Activated T-helper 2 cell treated with anti-CD3 and anti-CD28 coated beads, Interferon-gamma antibody, Interleukin-2, Interleukin-4, amounts not matched to agents 10 μg/mL and 5 μg/mL and 100 μg/mL, durations not matched to agents 14 hours and 24 hours and 36 hours (primary cell): ENCODE measurements at places on chromosomes 16 and 17. TPM values are rescaled to one million over a fixed set of nuclear protein-coding genes. Genes with fewer than 3 reads are reported as not detected.

DNA sequence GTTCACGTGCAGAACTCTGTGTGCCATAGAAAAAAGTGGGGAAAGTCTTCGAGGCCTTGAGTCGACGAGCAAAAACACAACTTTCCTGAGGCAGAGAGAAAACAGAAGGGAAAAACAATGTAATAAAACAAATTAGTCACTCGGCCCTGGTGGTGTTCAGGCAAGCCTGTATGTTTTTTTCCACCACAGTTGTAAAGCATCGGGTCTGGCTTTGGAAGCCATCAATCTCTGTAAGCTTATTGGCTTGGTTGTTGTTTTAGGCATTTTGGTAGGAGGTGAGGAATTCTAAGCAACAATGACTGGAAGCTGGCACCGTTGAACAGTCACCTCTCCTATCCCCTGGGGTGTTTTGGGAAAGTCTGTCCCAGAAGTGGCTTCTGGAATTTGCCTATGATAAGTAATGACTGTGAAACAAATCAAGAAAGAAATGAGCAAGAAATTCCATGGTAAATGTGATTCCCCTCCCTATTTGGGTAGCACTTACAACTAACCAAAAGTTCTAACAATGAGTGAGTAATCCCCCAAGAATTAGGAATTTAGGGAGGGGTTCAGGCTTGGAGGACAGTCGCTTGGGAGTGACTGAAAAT is 2.8 kb downstream of the CDH13 start:
- H3K27ac ChIP-seq: no peak overlapping the region
- H3K4me3 ChIP-seq: no peak overlapping the region
- no peaks in the 10 kb centered on the region for H3K36me3 ChIP-seq
- no peak for DNase-seq
- peaks cover 4% of the 10 kb centered on the region for H3K4me1 ChIP-seq

DNA sequence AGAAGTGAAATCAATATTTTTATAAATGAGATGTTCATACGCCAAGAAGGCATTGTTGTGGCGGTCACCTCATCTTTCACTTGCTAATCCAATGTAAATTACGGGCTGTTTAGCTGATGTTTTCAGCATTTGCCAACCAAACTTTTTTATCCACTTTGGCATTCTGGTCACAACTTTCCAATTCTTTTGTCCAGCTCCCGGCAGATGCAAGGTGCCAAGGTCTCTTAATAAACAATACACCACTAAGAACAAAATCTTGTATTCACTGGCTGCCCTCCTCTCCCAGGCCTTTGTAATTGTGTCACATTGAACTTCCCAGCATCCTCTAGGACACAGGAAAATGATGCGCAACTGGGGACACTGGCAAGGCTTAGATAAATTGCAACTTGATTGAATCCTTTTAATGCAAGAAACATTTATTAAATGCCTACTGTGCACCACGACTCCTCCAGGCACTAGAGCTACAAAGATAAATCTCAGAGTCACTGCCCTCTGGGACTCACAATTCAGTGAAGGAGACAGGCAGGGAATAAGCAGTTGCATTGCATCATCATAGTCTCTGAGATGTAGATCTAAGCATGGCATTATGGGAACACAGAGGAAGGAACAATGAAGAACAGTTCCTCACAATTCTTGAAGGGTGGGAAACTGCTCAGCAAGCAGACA is 165.4 kb upstream of the C16orf82 start:
- H3K27me3 ChIP-seq: peaks cover 3% of the 10 kb centered on the region
- DNase-seq: no peak
- H3K36me3 ChIP-seq: no peaks in the 10 kb centered on the region
- H3K27ac ChIP-seq: no peak overlapping the region
- H3K4me1 ChIP-seq: no peaks in the 10 kb centered on the region

DNA sequence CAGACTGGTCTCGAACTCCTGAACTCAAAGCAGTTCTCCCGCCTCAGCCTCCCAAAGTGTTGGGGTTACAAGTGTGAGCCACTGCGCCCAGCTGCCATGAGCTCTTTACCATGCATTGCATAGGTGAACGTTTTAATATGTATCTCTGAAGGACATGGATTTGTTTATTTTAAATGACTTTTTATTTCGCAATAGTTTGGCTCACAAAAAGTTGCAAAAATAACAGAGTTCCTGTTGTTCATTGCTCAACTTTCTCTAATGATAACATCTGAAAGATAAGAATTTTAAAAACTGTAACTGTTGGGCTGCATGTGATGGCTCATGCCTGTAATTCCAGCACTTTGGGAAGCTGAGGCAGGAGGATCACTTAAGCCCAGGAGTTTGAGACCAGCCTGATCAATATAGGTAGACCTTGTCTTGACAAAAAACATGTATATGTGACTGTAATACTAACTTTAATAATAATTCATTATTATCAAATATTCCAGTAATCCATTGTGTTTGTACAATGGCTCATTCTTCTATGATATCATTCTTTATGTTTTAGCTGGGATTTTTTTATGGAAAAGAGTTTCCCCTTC is 80.1 kb downstream of the ABCC1 start:
- H3K4me1 ChIP-seq: peaks cover 49% of the 10 kb centered on the region
- no peak overlapping the region for H3K4me3 ChIP-seq
- H3K36me3 ChIP-seq: peaks cover 66% of the 10 kb centered on the region

Gene KRTAP4-3
- total RNA-seq: not detected in 2 replicates

DNA sequence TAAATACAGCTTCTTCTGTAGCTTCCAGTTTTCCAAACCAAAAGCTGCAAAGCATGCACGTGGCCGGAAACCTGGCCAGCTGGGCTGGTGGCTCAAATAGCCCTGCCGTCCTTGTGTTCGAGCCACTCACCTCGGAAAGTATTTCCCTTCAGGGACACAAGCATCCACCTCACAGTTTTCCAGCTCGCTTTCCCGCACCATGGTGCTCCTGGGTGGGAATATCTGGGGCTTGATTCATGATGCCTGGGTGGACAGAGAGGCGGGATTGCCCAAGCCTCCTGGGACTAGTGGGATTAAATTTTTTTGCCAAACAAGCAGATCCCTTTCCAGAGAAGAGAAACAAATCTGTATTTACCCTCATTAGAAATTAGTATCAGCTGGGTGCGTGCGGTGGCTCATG is 7.1 kb upstream of the MVD start:
- H3K27me3 ChIP-seq: no peaks in the 10 kb centered on the region
- peaks cover 13% of the 10 kb centered on the region for H3K36me3 ChIP-seq
- peaks cover 2% of the 10 kb centered on the region for H3K4me1 ChIP-seq
